ENCODE measurements at places on chromosomes 13 and 19.

- no peak for DNase-seq
These were observed 19.7 kb downstream of the ZC3H4 start for GRCh38 chr19:47093841-47094240.

DNA sequence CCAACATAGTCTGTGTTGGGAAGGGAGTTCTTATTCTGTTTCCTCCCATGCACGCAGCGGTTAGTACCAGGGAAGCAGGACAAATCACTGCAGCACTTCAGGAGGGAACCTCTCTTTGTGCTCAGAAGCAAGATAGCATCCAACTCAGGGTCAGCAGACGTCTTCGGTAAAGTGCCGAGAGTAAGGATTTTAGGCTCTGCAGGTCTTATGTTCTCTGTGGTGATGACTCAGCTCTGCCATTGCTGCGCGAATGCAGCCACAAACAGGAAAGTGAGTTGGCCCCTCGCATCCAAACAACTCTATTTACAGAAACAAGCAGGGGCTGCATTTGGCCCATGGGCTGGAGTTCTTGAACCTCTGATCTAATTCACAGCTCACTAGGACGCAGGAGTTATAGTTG is 122.1 kb upstream of the SPATA13 start:
- peak; percentile 69 for DNase-seq

DNA sequence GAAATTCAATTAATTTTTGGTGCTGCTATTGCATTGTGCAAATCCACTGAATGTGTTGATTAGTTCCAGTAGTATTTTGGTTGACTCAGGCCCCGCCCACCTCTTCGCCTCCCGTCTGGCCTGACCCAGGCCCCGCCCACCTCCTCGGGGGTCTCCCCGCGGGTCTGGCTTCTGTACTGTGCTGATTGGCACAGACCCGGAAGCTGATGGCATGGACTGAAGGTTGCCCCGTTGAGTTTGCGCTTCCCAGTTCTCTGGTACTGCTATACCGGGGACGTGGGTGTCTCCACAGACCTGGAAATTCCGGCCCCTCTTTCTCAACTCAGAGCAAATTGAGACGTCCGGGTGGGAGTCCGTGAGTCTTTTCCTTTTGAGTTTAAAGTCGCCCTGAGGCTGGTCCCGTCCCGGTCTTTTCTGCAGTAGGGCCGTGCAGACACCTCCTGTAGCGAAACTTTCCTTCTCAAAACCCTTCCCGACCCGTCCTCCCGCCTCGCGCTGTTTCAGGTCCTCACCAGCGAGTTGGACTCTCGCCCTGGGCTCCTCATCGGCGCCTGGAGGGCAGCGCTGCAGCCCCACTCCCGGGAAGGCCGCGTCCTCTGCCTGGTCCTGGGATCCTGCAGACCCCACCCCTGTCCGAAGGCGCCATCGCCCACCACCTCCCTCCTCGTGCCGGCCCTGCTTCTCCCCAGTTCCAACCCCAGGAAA is 14.8 kb downstream of the ZNF701 start:
- DNase-seq, result no peak

DNA sequence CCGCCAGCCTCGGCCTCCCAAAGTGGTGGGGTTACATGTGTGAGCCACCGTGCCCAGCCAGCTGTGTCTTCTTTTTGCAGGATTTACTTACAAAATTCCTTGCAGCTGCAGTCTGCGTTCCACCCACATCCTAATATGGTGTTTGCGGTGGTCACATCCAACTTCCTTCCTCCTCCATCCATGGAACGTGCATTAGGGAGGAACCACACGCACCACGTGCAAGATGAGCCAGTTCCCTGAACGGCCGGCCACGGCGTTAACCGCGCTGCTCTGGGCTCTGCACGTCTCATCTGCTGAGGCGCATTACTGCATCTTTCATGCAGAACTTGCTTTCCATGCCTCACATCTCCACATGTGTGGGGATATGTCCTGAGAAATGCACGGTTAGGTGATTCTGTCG is 13.0 kb upstream of the SIGLEC11 start:
- DNase-seq, result no peak

- DNase-seq, result peak; percentile 59
These were observed 1.6 kb upstream of the DIRAS1 start for GRCh38 chr19:2722541-2723344.

GRCh38 chr19:10007371-10008183 is 2.7 kb downstream of the COL5A3 start:
- no peak for DNase-seq

DNA sequence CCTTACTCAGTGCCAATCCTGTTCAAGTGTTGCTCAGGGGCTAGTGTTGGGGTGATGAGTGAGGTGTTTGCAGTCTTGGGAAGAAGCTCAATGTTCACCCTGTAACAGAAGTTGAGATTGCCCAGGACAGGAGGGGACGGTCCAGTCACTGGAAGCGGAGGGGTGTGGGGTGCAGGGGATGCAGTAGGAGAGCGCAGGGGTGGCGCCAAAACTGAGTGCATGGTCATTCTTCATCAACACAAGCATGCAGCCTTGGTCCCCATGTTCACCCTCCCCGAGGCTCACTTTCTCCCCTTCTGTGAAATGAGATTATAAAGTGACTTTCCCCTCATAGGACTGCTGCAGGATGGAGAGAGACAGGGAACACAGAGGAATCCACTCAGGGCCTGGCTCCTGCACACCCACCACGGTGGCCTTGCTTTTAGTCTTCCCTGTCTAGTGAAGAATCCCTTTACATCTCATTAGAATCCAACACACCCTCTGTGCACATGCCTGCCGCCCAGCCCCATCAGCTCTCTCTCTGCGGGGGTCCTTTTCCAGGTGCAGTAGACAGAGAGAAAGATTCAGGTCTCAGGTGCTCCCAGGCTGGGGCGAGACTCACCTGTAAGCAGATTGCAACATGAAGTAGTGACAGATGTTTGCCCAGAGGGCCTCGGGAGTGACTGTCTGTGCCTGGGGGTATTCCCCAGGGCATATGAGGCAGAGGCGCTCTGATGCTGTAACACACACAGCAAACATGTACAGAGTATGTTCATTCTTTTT is 93.2 kb downstream of the TSHZ3 start:
- DNase-seq, result no peak

DNA sequence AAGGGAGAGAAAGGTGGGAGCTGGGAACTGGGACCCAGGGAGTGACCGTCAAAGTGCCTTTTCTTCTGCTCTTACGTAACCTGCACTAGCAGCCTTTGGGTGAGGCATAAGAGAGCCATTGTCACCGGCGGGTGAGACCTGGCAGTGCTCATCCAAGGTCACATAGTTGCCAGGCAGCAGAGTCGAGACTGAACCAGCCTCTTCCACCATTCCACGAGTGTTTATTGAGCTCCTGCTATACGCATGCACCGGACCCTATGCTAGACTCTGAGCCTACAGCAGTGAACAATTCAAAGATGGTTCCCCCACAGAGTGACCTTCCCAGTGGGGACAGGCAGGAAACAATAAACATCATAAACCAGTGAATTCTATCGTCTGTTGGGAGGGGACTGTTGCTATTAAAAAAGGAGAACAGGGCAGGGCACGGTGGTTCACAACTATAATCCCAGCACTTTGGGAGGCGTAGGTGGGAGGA is 18.6 kb upstream of the STRN4 start:
- peak; percentile 82 for DNase-seq

DNA sequence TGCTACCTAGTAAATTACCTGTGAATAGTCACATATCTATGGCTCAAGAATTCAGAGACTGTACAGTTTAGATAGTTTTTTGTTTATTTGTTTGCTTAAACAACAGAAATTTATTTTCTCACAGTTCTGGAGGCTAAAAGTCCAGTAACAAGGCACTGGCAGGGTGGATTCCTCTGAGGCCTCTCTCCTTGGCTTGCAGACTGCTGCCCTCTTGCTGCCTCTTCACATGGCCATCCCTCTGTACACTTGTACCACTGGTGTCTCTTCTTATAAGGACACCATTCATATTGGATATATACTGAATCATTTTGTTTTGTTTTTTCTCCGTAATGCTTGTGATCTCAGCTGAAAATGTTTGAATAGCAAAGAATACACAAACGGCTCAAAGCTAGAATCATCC is 56.4 kb upstream of the MIR17HG start:
- no peak for DNase-seq

DNA sequence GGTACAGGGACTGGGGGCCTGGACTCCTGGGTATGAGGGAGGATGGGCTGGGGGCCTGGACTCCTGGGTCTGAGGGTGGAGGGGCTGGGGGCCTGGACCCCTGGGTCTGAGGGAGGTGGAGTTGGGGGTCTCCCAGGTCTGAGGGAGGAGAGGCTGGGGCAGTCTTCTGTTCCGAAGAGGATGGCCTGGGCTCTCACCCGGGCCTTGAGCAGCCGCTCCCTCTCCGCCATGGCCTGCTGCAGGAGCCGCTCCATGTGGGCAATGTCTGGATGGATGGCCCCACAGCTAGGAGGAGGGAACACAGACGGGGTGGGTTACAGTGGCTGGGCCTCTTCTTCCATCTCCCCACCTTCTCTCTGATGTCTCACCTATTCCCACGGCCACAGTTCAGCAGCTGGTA is 18.1 kb downstream of the PHLDB3 start:
- DNase-seq, result no peak

DNA sequence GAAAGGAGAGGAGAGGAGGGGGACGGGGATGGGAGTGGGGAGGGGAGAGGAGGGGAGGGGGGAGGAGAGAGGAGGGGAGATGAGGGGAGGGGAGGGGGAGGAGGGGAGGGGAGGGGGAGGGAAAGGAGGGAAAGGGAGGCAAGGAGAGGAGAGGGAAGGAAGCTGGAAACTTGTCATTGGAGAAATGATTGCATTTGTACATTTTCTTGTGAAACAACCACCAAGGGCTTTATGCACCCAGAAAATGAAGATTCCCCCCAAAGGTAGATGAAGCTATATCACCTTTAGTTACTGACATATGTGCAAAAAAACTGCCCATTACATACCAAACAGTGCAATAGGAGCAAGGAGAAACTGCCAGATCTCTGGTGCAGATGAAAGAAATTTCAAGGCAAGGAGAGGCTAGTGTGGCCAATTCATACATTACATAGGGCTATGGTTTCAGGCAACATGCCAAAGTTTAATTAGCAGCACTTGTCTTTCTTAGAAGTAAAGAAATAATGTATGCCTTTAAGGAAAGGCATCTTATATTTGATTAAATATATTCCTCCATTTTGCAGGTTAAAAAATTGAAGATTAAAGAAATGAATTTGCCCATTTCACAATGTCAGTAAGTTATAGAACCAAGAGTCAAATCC is 49.5 kb upstream of the STK24 start:
- DNase-seq, result no peak

DNA sequence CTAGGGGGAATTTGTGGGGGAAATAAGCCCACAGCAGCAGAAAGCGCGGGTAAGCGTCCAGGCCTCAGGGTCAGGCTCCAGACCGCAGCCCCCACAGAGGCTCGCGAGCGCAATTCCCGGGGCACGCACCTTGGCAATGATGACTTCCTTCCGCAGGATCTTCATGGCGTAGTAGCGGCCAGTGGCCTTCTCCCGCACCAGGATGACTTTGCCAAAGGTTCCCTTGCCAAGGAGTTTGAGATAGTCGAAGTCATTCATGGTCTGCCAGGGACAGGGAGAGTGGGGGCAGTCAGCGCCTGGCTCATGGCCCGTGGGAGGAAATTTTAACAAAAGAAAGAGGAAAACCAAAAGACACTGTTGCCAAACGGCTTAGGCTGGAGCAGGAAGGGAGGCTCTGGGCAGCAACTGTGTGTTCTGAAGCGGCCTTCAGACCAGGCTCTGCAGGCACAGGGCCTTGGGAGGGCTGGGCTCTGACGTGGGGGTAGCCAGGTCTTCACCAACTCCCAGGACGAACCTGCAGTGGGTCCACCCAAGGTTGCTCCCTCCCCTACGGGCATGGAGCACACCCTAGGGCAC is 15.4 kb upstream of the CCNP start:
- DNase-seq, result no peak

DNA sequence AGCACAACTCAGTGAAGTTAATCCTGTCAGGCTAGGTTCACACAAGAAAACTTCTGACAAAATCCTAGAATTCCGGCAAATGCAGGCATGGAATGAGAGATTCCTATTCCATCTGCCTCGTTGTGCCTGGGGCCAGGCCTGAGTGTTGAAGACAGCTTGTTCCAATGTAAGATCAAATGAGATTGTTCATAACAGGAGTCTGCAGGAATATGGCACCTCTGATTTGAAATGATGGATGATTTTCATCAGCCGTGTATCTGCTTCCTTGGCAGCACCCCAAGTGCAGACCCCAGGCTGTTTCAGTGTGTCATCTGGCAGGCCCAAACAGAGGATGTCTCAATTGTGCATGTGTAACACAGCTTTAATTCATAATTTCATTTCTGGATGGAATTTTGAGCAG is 35.3 kb upstream of the SACS start:
- no peak for DNase-seq

DNA sequence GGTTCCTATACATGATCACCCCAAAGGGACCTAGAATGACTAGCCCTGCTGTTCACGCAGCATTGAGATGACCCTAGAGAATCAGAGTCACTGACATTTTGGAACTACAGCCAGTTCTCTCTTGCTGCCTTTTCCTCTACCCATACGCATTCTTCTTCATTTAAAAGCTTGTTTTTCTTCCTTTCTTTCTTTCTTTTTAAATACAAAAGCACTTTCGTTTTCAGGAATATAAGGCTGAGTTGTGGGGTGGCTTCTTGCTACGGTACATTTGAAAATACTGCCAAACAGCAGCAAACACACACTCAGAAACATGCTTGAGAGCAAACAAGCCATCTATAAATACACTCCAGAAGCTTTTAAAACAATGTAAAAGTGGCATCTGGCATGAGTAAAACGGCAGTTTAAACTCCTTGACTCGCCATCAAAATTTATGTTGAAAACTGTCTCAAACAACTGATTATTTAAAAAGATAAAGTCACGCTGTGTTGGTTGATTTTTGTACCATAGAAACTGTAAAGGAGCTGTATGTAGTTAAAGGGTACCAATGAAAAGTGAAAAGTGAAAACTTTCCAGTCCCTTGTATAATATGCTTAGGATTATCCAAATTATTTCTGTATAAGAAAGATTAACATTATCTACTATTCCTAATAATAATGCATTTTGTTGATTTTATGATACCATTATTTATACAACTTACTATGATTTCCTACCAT is 95.6 kb downstream of the PCDH9 start:
- no peak for DNase-seq

GRCh38 chr13:45615501-45616101 is at the start of gene ERICH6B:
Gene ERICH6B (minus strand): TSS chr13:45615739. CDS start chr13:45597005, 18,734 bp downstream.
- no peak for DNase-seq

GRCh38 chr19:57708641-57709361 is at the start of gene ZNF154:
Gene ZNF154 (minus strand): TSS chr19:57709204. CDS start chr19:57708971, 233 bp downstream.
- no peak for DNase-seq

GRCh38 chr13:60335531-60335930 is 61.5 kb upstream of the TDRD3 start:
- peak; percentile 49 for DNase-seq

- no peak for DNase-seq
These were observed 614.1 kb downstream of the LMO7 start for GRCh38 chr13:76250211-76250610.

- no peak for DNase-seq
These were observed 13.6 kb downstream of the LTBP4 start for GRCh38 chr19:40614622-40615411.
